ENCODE measurements at places on chromosomes 12 and 14. TPM values are rescaled to one million over a fixed set of nuclear protein-coding genes. Genes with fewer than 3 reads are reported as not detected.

The CARMIL3 gene
- 0.48 TPM for total RNA-seq

The RNASE7 gene
- total RNA-seq = not detected

The KCNJ8 gene
- total RNA-seq = 0.24 TPM

The LRRC74A gene
- total RNA-seq = not detected

The PROX2 gene
- not detected for total RNA-seq

The TMTC1 gene
- total RNA-seq = 0.03 TPM

Data from A549 treated with AZD2906 at 1 μM for 4 hours (cell line).